ENCODE measurements at places on chromosomes 2 and 18.

GRCh38 chr2:216064014-216064630 lies 17.5 kb downstream of the PECR start:
- DNase-seq = no peak

GRCh38 chr2:204133476-204133875 lies 196.9 kb downstream of the ICOS start:
- DNase-seq = no peak

- no peak for DNase-seq
Measured at GRCh38 chr2:181190711-181191110, 210.3 kb downstream of the UBE2E3 start.

DNA sequence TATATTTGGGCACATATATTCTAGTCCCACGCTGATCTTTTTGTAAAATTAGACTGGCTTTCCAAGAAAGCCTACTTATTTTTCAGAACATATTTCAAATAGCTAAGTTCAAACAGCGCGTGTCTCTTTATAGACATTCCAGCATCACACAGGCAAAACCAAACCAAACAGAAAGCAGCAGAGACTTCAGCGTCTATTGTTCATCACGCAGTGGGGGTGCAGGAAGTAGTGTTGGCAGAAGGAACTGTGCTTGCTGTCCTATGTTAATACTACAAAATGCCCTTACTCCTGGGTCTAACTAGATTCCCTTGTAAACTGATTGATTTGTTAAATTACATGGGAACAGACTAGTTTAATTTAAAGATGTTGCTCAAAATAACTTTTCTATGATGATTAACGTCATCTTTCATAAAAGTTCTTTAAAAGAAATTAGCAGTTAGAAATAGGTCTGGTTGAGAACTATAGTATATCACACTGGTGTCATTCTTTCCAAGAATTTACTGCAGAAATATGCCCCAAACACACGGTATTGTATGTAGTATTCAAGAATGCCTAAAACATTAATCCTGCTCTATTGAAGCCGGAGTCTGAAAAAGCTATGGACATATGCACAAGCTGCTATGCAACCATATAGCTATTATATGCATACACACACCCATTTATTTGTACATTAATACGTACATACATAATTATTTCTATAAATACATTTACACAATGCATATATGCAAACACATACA lies 436.3 kb downstream of the CBLN2 start:
- DNase-seq = no peak

- DNase-seq = no peak
Measured at GRCh38 chr2:226295123-226295522, 504.5 kb downstream of the IRS1 start.

GRCh38 chr2:215003001-215003400 lies 135.4 kb downstream of the ABCA12 start:
- DNase-seq = no peak

Measured in stimulated activated CD8-positive, alpha-beta memory T cell treated with anti-CD3 and anti-CD28 coated beads, Interleukin-15, amount 100 ng/mL, for 1 hour (primary cell).